LHCN-M2 (cell line): ENCODE measurements at places on chromosomes 12 and 14. TPM values are rescaled to one million over a fixed set of nuclear protein-coding genes. Genes with fewer than 3 reads are reported as not detected.

Gene KCNA5
- not detected in 2 replicates for total RNA-seq

Gene KLRF1
- total RNA-seq = not detected in 2 replicates

- no peak for DNase-seq
These were observed 72.1 kb upstream of the DUSP6 start for GRCh38 chr12:89424389-89424788.

Gene GUCY2C
- not detected in 2 replicates for total RNA-seq

GRCh38 chr12:48813465-48814261, 4.6 kb upstream of the CACNB3 start:
- DNase-seq = no peak

DNA sequence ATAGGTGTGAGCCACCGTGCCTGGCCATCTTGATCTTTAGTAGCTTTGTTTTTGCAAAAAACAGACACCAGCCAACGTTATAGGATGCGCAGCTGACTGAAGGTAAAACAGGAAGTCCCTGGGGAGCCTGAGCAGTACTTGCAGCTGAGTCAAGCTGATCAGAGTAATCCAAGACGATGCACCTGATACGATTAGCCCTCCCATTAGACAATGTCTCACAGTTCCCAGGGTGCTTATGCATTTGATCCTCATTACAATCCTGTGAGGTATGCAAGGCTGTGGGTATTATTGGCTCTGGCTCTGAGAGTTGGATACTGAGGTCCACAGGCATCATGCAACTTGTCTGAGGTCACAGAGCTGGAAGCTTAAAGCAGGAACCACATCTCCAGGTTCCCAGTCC, 8.1 kb downstream of the KRT18 start:
- no peak for DNase-seq

- peak; percentile 78 for DNase-seq
These were observed 56.1 kb downstream of the APAF1 start for GRCh38 chr12:98701166-98701565.

- DNase-seq = peak; percentile 92
These were observed 589.0 kb downstream of the C12orf50 start for GRCh38 chr12:87439990-87440827.

Gene GAS2L3
- total RNA-seq = 40.8 and 41.4 TPM in 2 replicates

DNA sequence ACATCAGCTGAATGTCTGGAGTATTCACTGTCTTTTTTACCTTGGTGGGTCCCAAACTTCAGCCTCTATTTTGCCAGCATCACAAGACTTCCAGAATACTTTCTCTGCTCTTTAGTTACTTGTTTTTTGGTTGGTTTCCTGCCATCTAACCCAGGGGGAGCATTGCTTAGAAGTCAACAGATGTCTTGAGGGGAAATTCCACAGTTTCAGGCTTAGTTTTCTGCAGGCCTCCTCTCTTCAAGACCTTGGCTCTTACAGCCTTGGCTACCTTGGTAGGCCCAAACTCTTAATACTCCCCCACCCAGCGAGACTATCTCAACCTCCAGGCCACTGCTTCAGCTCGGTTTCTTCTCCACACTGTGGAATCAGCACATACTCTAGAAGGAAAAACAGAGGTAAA, 41.7 kb downstream of the NEDD1 start:
- DNase-seq = no peak
